ENCODE measurements at places on chromosomes 12 and 14. TPM values are rescaled to one million over a fixed set of nuclear protein-coding genes. Genes with fewer than 3 reads are reported as not detected.

The SRRM4 gene
- total RNA-seq: not detected

The KCNA5 gene
- 2.2 TPM for total RNA-seq

The FIGNL2 gene
- not detected for total RNA-seq

- H3K4me3 ChIP-seq: peak within 1 kb of the TSS; percentile 29
- DNase-seq: no peak
- H3K36me3 ChIP-seq: no peaks in the 10 kb centered on the region
- H3K27ac ChIP-seq: no peak within 1 kb of the TSS
Observed at GRCh38 chr12:81759190-81760051, at the start of gene PPFIA2. Gene PPFIA2 (minus strand): TSS chr12:81759350.

All from transverse colon (tissue), 4 donors.